Daoy (cell line): ENCODE measurements at places on chromosomes 2 and 18. TPM values are rescaled to one million over a fixed set of nuclear protein-coding genes. Genes with fewer than 3 reads are reported as not detected.

DNA sequence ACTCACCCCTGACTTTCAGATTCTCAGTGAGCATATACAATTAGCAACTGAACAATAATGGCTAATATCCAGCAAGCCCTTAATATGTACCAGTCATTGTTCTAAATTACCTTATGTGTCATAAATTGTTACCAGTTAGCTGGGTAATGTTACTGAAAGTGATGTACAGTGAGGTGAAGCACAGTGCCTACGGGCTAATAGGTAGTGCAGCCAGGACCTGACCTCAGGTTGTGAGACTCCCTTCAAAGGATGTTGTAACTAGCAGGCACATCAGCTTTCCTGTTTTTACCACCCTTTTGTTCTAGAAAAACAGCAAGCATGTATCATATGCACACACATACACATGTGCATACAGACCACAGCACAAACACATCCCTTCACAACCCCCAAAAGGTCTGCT, 258.3 kb downstream of the PHLPP1 start:
- no peak for DNase-seq

- no peak for DNase-seq
Measured at GRCh38 chr2:229653531-229653930, 60.8 kb downstream of the DNER start.

DNA sequence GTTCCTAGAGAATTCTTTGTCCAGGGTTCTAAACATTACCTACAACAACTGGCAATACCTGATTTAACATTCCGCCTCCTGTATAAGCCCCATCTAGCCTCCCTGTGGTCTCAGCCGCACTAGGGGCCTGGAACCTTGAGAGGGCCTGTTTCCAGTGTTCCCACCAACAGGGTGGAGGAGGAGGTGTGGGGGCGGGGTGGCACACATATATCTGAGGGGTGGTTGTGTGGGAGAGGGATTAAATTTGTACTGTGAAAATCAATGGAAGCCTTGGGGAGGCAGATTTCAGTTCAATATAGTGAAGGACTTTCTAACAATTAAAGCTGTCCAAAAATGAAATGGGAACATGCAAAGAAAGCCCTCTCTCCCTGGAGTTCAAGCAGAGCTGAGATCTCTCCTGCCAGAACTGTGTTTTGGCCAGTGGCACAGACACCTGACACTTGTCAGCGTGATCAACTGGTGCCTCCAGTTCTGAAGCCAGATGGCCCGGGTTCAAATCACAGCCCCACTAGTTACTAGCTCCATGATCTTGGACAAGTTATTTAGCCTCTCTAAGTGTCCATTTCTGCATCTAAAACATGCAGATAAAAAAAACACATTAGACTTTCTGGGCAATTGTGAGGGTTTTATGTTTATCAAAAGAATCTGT, 17.0 kb upstream of the FZD7 start:
- DNase-seq: no peak

Gene ANKAR
- 0.74 and 4.3 TPM in 2 replicates for total RNA-seq

DNA sequence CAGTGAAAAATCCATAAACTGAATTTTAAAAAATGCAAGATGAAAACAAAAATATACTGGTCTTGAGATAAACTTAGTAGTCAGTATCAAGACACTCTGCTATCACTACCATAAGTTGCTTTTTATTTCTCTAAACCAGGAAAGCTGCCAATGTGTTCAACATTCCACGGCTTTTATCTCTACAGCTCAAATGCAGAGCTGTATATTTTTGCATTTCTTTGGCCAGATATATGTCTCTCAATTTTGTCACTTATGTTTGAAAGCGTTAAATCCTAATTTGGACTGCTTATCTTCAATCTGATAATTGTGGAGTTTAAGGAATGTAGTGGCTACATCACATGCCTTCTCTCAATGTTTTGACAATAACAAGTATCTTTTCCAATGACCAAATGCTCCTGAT, 609.5 kb downstream of the EPHA4 start:
- DNase-seq: no peak

Gene CRYGD
- not detected in 2 replicates for total RNA-seq

DNA sequence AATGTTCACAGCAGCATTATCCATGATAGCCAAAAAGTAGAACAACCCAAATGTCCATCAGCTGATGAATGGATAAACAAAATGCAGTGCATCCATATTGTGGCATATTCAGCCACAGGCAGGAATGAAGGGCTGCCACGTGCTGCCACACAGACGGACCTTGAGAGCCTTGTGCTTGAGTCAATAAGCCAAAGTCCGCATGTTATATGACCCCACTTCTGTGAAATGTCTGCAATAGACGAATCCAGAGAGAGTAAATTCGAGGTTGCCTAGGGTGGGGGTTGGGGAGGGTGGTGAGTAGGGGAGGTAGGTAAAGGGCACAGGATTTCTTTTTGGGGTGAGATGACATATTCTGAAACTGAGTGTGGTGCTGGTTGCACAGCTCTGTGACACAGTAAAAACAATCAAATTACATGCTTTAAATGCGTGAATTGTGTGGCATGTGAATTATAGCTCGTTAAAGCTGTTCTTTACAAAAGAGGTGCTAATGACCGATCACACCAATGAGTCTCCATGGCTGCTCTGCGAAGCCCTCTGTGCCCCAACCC, 38.9 kb upstream of the LDLRAD4 start:
- DNase-seq: no peak
